ENCODE measurements at places on chromosomes 7 and 10. TPM values are rescaled to one million over a fixed set of nuclear protein-coding genes. Genes with fewer than 3 reads are reported as not detected.

DNA sequence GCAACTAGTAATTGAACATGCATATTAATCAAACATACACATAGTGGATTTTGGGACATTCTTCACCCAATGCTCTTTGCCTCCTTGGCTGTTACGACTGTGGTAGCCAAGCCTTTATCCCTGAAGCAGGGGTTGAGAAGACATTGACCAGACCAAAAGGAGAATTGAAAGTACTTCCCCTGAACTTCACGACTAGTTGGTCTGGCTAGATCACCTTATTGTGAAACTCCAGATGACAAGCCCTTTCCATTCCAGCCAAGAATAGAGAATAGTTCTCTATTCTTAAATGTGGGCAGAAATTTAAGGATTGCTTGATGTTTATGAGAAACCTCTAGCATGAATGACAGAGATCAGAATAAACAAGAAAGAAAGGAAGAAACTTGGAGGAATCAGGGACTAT lies 97.0 kb downstream of the LRMDA start:
- no peak for DNase-seq

GRCh38 chr10:93248583-93249227 lies 175.0 kb downstream of the CYP26A1 start:
- no peak for DNase-seq

GRCh38 chr7:157027568-157028198 lies 17.2 kb upstream of the MNX1 start:
- no peak for DNase-seq

DNA sequence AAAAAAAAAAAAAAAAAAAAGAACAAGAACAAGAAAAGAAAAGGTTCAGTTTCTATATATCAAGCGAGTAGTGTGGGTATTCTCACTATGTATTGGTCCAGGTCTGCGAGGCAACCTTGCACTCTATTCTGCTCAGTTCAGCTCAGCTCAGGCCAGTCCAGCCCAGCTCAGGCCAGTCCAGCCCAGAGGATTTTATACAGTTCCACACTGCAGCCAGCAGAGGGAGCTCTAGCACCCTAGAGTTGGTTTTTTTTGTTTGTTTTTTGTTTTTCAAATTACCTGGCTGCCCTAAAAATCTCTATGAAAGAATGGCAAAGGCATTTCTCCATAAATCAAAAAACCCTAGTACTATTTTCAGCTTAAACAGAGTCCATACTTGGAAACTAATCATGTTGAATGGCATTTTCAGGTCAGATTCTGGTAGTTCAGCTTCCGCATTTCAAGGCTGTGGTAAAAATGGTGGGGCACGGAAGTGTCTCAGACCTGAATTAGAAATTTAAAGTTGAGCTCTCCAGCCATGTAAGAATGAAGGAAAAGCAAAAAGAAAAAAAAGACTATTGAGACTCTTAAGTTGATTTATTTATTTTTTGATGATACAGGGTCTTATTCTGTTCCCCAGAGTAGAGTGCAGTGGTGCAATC lies 55.2 kb upstream of the GSDME start:
- peak; percentile 48 for DNase-seq

The TWIST1 gene
- 20.8 TPM for total RNA-seq

The BHLHA15 gene
- 1.6 TPM for total RNA-seq
